Pulmonary artery endothelial cell (primary cell): ENCODE measurements at places on chromosomes 3 and 15. TPM values are rescaled to one million over a fixed set of nuclear protein-coding genes. Genes with fewer than 3 reads are reported as not detected.

DNA sequence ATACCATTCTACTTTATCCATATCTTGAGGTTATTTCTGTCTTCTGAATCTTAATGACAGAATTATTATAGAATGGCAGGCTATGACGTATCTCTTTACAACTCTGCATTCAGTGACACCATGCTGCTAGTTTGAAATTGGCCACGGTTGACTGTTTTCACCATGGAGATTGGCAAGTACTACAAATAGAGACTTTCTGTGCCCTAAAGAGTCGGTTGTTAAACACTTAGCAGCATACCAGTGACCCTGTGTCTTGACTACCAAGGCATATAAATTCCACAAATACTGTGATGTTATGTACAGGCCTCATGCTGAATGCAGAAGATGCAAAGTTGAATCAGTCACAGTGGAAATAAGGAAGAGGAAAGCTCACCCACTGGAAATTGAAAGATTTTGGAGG lies 67.0 kb upstream of the CADPS start:
- no peak for DNase-seq

- no peak for DNase-seq
Observed at GRCh38 chr15:67839499-67839928, 331 bp downstream of the RNU6-1 start.

GRCh38 chr3:33658991-33659848 lies 58.8 kb downstream of the CLASP2 start:
- peak; percentile 27 for DNase-seq

DNA sequence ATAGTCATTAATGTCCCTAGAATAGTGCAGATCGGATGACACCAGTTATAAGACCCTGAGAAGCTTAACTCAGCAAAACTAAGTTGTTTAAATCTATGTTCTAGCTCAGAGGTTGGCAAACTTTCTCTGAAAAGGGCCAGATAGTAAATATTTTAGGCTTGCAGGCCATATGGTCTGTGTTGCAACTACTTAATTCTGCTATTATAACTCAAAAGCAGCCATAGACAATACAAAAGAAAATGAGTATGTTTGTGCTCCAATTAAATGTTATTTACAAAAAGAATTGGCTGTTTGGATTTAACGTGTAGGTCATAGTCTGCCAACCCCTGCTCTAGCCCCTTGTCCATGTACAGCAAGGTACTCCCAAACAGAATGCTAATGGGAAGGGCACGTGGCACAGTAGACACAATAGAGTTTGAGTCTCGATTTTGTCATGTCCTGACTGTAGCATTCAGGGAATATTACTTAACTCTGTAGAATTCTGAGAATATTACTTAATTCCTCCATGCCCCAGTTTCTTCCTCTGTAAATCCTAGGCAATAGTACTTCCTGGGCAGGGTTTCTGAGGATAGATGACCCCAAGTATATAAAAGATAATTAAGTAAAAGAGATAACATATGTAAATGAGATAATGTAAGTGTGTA lies 70.5 kb upstream of the ATP2C1 start:
- DNase-seq: no peak

- DNase-seq: no peak
Observed at GRCh38 chr3:25044762-25045710, 383.0 kb upstream of the RARB start.

DNA sequence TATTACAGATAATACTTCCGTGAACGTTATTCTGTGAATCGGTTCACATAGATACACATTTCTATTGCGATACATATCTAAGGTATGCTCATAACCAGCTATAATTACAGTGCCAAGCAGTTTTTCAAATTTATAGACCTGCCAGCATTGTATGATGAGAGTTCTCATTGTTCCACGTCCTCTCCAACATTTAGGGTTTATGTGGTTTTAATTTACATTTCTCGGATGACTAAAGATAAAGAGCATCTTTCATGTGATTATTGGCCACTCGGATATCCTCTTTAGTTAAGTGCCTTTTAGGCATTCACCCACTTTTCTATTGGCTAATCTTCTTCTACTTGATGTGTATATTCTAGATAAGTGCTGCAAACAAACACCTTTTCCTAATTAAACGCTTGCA lies 134.7 kb upstream of the CCDC54 start:
- no peak for DNase-seq

DNA sequence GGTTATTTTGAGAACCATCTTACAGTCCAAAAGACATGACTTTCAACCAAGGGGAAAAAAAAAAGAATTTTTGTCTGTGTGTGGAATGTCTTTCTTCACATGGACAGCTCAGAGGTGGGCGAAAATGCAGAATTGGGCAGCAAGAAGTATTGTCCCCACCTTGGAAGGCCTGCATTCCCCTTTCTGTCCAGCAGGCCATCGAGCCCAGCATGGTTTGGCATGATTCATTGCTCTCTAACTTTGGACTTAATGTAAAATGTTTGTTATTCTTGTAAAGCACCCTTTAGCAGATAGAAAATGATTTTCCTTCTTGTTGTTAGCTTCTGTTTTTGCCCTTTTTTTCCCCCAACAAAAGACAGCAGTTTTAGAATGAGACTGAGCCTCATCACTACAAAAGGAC lies 12.4 kb downstream of the MYO1E start:
- DNase-seq: no peak

DNA sequence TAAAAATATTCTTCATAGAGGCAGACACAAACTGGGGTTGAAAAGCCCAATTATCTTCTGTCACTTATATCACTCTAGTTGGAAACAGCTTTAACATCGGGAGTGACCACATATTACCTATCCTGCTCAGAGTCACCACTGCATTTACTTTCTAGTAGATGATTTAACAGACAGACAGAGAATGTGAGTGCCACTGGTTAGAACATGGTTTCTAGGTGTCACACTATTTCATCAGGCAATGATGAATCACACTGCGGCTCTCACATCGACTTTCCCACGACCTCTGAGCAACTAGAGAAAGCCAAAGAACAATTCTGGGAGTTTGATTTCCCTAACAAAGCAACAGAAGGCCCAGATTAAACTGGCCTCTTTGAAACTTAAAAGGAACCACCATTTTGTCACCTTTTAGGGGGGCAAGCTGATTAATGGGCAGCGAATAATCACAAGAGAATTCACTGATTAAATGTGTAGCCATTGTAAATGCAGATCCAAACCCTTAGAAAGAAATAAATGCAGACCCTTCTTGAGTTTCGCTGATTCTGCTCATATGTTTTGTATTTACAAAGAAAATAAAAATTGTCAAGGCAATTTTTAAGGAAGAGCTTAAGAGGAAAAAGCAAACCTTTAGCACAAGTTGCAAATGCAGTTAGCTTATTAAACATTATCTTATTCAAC lies 112.6 kb upstream of the KBTBD8 start:
- no peak for DNase-seq

The FAM81A gene
- 0.07 and 0.18 TPM in 2 replicates for total RNA-seq

The TMCO5A gene
- not detected in 2 replicates for total RNA-seq

The RPS17 gene
- 1,725 and 2,039 TPM in 2 replicates for total RNA-seq

The PLA2G4E gene
- total RNA-seq: not detected in 2 replicates

The CIAO2A gene
- 61.6 and 66.7 TPM in 2 replicates for total RNA-seq

The BFSP2 gene
- total RNA-seq: not detected in 2 replicates
